GM03348 (cell line): ENCODE measurements at places on chromosomes 3 and 15.
A peak's percentile ranks its signal among the peaks of the same experiment; 100 is the strongest.

- DNase-seq: peak; percentile 49
Observed at GRCh38 chr15:35874260-35874905, 328.4 kb upstream of the DPH6 start.

GRCh38 chr15:38549222-38549621 lies 15.4 kb downstream of the RASGRP1 start:
- DNase-seq: peak; percentile 46

DNA sequence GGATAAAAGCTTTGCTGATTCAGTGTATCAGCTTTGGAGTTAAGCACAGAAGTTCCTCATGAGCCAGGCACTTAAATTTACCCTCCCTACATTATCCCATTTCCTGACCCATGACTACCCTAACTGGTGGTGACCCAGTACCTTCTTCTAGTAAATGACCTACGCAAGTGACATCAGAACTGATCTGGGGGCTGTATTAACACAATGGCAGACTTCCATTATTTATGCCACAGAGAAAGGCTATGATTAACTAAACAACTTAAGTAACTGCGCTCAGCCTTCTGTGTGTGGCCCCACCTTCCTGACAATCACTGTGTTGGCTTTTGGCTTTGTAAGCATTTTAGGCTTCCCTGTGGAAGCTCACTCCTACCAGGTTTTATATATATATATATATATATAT lies 1.9 kb downstream of the MB21D2 start:
- DNase-seq: no peak

DNA sequence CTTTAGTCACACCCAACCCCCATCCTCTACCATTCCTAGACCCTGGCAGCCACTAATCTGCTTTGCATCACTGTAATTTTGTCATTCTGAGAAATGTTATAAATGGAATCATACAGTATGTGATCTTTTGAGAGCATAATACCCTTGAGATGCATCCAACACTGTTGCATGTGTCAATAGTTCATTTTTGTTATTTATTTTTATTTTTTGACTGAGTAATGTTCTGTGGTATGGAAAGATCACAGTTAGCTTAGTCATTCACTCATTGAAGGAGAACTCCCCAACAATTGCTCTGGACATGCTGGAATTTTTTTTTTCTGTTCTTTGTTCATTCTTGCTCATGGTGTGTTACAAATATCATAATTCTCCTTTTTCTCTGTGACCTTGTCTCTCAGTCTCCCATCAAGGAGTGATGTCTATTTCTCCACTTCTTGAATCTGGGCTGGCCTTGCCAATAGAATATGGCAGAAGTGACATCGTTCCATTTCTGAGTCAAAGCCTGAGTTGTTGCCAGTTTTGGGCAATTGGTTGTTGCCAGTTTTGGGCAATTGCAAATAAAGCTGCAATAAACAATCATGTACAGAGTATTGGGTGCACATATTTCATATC lies 6.8 kb upstream of the ADPGK start:
- DNase-seq: no peak

DNA sequence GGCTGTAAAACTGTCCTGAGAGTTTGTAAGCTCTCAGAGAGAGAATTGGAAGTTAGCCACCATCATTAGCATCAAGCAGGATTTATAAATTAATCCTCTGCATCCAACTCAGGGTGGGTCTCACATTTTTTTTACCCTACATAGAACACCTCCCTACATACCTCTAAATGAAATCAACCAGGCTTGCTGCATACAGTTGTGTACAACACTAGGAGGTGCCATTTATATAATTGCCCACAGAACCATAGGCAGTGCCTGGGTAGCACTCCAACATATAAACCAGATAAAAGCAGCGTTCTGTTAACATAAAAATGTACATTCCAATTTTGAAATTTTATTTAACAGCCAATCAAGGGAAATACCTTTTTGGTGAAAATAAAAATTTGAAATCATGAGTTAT lies 48.2 kb upstream of the SELENOK start:
- DNase-seq: no peak

DNA sequence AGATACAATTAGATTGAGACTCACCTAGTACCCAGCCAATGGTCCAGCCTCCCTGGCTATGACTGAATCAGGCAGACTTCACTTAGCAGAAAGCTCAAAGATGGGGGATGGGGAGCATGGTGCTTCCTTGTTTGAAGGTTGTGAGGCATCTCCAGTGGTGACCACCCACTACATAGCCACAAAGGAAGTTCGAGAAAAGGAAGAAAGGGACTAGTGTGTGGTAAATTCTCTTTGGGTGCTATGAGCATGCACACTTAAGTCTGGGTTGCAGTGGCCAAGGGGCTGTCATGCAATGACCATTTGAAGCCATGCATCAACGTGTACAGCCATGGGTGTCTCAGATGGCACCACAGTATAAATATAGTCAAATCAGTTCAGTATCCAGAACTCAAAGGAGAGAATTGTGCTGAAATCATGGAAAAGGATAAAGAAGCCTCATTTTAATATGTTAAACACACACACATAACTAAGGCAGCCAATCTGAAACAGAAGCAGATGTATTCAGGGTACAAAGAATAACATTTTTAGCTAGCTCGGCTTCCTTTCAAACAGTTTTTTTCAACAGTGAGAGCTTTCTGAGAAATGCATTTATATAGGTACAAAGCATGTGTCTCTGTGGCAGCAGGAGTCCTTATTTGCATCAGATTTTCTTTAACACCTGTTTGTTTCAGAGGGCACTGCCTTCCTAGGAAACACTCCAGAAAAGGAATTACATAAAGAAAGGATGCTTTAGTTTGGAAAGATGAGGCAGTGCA lies 275.5 kb downstream of the GAP43 start:
- DNase-seq: no peak

DNA sequence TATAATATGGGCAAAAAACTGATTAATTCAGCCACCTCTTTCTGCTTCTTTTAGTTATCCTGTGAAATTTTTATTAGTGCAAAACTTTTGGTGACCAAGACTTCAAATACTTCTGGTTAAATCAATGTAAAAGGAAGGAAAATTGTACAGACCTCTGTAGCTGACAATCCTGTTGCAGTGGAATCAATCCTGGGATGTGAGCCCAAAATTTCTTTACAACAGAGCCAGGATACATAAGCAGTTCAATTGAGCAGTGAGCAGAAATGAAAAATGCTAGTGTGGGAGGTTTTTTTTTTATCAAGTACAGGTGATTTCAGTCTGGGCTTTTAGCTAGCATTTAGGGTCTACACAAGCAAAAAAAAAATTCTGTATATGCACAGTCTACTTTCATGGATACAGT lies 398.0 kb downstream of the OTOL1 start:
- DNase-seq: no peak

DNA sequence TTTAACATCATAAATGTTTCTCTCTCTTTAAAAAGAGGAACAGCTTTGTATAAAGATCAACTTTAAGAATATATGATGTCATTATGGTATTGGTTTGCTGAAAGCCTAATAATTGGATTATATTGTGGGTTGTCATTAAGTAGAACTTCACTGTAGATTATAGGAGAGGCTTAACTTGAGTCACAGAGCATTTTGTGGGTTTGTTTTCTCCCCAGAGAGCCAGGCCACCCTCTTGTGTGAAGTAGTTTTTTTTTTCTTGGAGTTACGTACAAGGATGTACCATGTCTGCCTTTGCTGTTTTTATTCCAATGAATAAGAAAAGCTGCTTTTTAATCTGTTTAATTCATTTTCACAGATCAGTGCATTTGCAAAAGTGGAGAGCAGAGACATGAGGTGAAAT lies 354.8 kb upstream of the TBL1XR1 start:
- no peak for DNase-seq

DNA sequence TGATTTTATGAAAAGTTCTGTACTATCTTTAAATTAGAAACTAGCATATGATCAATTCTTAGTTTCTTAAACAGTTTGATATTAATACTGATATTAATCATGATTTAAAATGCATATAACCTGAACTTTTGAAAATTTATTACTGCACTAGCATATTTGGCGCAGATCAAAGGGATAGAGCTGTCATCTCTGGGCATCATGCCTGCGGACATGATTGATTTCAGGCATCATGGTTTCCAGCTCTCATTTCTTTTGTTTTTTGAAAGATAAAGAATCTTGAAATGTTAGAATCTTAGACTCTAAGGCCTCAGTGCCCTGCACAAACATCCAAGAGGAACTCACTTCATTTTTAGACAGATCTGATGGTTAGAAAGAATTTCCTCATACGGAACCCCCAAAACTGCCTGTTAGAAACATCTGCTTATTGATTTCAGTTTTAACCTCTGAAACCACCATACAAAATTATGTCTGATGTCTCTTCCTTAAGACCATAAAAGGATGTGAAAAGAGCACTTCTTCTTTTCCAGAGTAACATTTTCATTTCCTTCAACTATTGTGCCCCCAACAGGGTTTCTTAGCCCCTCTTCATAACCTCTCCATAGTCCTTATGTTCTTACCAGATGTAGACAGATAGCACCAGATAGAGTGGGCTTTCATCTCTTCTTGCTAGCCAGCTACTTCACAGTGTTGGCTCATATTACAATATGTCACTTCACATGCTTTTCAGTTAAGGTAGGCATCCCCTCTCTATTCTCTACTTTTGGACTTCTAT lies 110.8 kb downstream of the BBX start:
- DNase-seq: no peak
